ACHN (cell line): ENCODE measurements at places on chromosomes 7 and 10.

- DNase-seq, result no peak
Observed at GRCh38 chr7:45054442-45054841, 34.3 kb downstream of the NACAD start.

- no peak for DNase-seq
Observed at GRCh38 chr10:132449811-132450181, 52.8 kb downstream of the PWWP2B start.

- DNase-seq, result peak; percentile 19
Observed at GRCh38 chr7:115300231-115300870, 378.5 kb downstream of the MDFIC start.

- DNase-seq, result no peak
Observed at GRCh38 chr7:2120251-2120660, 112.5 kb downstream of the MAD1L1 start.

GRCh38 chr10:114329634-114330365, 74.5 kb downstream of the AFAP1L2 start:
- no peak for DNase-seq

GRCh38 chr7:51014811-51015210, 232.1 kb upstream of the GRB10 start:
- DNase-seq, result no peak

DNA sequence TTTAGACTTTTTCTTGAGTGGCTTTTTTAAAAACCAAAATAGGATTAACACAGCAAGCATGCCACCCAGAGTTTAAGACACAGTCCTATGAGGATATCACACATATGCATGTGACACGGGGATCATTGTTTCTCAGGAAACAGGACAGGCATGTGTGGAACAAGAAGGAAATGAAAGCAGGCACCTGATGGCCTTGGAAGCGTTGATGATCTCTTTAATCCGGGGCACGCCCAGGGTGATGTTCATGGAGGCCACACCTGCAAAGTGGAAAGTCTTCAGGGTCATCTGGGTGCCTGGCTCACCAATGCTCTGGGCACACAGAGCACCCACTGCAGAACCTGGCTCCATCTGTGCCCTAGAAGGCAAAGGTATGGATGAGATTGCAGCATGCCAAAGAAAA, 44.3 kb downstream of the POLR3A start:
- no peak for DNase-seq

DNA sequence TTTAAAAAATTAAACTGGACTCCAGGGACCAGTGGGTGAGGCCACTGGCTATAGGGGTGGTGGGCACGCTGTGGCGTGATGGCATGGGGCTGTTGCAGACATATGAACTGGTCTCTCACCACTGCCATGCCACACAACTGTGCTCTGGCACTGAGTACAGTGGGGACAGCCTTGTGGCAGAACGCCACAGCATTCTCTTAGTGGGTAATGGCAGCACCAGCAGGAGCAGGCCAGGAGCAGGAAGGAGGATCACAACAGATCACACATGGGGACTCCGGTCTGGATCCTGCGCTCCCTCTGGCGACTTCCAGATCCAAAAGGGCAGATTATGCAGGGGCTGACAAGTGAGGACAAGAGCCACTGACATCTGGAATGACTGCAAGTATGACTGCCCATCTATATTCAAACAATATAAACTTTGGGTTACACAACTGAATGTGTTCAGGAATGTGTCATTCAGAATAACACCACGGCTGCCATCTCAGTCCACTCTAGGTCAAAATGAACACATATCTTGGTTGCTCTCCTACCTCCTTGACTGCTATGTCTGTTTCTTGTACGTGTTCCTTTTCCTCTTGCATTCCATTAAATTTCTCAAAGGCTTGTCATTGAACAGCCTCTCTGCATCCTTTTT, 176.0 kb downstream of the KMT2E start:
- no peak for DNase-seq

DNA sequence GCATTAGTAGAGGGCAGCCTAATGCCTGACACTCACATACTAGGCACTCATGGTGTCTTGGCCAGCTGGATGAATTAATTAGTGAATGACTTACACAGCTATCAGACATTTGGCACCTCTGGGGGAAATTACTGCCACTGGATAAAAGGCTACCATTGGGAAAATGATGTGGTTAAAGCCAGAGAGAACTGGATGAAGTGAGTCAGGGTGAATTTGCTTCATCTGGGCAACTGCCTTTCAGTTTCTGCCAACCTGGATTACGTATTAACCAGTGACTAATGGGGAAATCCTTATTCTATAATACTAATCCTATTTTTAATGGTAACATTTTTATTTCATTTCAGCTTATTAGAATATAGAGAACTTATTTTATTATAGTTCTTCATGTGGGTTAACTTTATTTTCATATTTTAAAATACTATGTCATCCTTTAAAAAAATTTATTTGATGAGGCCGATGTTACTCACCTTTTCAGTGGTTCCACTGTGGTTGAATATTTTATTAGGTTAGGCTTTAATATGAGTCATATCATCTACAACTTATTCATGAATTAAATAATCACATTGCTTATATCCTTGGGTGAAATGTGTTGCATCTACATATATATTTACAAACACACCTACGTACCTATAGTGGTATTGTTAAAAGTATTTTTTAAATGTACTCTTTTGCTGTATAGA, 85.6 kb upstream of the CAPZA2 start:
- peak; percentile 98 for DNase-seq

DNA sequence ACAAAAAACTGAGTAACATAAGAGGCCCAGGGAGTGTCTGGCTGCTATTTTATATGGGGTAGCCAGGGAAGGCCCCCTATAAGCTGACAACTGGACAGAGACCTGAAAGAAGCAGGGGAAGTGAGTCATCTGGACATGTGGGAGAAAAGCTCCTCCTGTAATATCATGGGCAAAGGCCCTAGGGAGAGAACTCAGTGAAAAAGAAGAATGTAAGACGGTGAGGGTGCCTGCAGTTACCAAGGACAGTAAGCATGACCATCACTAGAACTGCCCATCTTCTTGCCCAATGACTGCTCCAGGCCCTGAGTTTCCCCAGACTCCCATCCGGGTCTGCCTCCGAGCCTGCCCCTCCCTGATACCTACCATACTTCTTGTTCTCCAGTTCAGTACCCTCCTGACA, 2.3 kb downstream of the ELMO1 start:
- no peak for DNase-seq

GRCh38 chr7:6641305-6642035, 4.4 kb downstream of the ZNF316 start:
- no peak for DNase-seq

GRCh38 chr10:28263136-28263857, 39.6 kb downstream of the MPP7 start:
- no peak for DNase-seq

DNA sequence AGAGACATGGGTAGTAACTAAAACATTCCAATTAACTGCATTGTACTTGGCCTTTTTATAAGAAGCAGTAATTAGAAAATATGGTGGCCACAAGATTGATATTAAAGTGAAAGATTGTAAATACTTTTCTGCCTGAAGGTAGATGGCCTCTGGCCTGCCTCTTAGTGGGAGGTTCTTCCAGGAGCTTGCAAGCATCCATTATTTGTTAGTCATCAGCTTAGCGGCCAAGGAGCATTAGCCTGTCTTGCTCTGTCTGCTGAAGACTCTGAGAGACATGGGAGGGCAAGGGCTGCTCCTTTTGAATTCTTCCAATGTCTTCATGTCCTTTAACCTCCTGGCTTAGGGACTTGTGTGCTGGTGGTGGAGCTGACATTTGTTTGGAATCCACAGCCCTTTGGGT, 80.4 kb downstream of the TCF7L2 start:
- DNase-seq, result no peak

GRCh38 chr7:143435266-143435665, 8.0 kb upstream of the TAS2R60 start:
- DNase-seq, result peak; percentile 11

- no peak for DNase-seq
Observed at GRCh38 chr10:66329147-66329546, 596.7 kb upstream of the LRRTM3 start.
